ENCODE measurements at places on chromosomes 11 and 22. TPM values are rescaled to one million over a fixed set of nuclear protein-coding genes. Genes with fewer than 3 reads are reported as not detected.

Gene ASCL2
- total RNA-seq, result not detected

Gene SYT8
- 141 TPM for total RNA-seq

DNA sequence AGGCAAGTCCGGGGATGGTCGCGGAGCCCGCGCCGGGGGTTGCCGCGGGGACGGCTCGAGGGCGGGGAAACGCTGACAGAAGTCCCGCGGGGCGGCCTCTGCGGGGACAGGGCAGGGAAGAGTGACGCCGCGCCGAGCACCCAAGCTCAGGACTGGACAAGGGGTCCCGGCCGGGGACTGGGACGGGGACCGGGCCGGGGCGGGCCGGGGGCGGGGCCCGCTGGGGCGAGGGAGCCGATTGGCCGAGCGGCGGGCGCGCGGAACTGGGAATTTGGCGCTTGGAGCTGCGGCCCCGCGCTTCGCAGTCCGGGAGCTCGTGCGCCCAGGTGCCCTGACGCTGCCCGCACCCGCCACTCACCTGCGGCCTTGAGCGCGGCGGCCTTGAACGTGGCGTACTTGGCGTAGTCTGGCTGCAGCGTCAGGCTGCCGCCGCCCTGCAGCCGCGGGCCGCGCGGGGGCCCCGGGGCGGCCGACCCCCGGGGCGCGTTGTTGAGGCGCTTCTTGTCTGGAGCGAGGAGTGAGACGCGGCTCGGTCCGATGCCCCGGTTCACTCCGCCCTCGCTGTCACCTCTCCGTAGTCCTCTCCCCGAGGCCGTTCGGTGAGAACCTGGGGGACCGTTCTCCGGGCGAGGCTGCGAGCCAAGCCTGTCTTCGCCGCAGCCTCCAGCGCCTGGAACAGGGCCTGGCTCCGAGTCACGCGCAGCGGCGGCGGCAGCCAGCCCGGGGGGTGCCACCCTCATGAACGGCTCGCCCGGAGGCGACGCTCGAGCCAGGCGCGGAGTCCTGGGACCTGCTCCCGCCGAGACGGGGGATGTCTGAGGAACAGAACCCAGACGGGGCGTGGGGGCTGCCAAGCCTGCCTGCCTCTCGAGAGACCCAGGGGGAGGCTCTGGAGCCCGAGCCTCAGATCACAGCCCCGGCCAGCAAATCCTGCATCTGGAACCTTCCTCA, 4.5 kb downstream of the SHISA8 start:
- peak; percentile 36 for DNase-seq

GRCh38 chr11:31499576-31500178, 9.7 kb downstream of the IMMP1L start:
- DNase-seq, result no peak

GRCh38 chr22:36550701-36551495, 21.9 kb upstream of the EIF3D start:
- no peak for DNase-seq

Measured in MCF 10A (cell line).